ENCODE measurements at places on chromosomes 12 and 14.

- peak; percentile 34 for DNase-seq
These were observed 126.9 kb upstream of the KRAS start for GRCh38 chr12:25377469-25378177.

DNA sequence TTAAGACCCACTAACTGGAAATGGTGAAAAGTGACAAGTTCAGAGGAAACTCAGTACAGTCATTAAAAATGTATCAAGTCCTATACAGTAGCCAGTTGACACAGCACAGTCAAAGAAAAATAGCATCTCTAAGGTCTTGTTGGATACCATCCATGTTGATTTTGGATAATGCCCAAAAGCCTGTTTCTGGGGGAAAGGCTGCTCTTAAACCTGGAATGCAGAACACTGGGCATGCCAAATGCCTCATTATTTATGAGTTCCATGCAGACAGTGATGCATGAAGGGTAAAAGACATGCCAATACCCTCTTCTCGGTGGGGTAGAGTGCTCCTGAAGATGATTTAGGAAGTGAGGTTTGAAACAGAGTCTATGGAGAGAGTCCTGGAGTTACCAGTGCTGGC lies 29.6 kb downstream of the KCNK13 start:
- peak; percentile 16 for DNase-seq

- DNase-seq, result no peak
These were observed 7.3 kb downstream of the STAC3 start for GRCh38 chr12:57243521-57244311.

- no peak for DNase-seq
These were observed 48.5 kb downstream of the VCPKMT start for GRCh38 chr14:50067723-50068495.

DNA sequence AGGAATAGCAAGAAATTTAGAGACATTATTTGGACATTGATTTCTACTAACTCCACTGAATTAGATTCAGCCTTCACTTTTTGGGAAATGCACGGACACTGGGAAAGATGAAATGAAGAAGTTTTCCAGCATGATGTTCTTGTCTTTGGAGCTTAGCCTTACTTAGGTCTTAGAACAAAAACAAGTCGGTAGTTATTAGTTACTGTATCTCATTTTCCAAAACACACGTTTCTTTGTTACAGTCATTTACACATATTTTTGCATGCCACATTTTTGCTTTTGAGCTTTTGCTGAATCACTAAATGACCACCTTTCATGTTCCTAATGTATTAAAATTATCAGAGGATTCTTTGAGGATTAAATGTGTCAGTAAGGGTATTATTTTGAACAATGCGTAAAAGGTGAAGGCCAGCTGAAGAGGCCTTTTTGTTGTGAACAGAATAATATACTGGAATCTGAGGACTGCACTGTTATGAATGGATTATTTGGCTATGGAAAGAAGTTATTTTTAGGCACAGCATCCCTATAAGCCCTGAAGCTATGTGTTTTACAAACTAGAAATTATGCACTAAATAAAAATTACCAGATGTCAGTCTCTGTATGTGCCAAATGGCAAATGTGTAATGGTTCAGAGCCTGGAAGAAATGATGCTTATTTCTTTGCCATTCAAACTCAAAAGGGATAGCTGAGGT lies 138.2 kb downstream of the SRGAP1 start:
- DNase-seq, result no peak

- no peak for DNase-seq
These were observed 88.3 kb downstream of the RIN3 start for GRCh38 chr14:92601757-92602417.

DNA sequence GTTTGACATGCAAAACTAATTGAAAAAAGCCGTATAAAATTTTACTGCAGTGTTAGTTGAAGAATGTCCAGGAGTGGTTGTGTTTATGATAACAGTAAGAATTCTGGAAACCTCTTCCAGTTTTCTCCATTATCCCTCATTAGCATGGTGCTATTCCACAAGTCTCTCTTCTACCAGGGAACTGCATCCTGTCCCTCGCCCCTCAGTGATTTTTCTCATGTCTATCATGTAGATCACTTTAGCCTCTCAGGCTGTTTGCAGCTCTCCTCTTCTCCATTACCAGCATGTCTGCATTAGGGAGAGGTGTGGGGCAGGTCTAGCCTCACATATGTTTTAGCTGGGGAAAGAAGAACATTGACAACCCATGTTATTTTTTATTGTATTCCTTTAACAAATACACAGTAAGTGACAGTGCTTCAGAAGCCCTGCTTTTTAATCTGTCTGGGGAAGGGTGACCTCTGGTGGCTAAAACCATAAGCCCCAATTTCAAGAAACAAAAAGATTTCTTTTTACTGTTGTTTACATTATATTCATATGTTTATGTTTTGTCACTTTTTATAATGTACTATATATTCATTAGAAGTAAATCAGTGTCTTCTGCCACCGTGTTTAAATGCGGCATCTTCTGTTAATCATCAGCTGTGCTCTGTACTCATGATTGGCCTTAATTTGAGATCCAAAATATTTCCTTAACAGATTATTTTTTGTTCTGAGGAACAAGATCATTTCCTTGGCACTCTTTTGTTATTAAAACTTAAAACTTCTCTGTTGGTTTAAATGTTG lies 70.7 kb downstream of the RASSF8 start:
- no peak for DNase-seq

- no peak for DNase-seq
These were observed 151.0 kb downstream of the ADGRD1 start for GRCh38 chr12:131104463-131105350.

- DNase-seq, result peak; percentile 6
These were observed at the start of gene RAB15 for GRCh38 chr14:64971943-64972791. Gene RAB15, minus strand, starts transcription at chr14:64972336. Its CDS starts 260 bp downstream, at chr14:64972076.

- no peak for DNase-seq
These were observed 123.1 kb downstream of the ZNF664 start for GRCh38 chr12:124096109-124096508.

DNA sequence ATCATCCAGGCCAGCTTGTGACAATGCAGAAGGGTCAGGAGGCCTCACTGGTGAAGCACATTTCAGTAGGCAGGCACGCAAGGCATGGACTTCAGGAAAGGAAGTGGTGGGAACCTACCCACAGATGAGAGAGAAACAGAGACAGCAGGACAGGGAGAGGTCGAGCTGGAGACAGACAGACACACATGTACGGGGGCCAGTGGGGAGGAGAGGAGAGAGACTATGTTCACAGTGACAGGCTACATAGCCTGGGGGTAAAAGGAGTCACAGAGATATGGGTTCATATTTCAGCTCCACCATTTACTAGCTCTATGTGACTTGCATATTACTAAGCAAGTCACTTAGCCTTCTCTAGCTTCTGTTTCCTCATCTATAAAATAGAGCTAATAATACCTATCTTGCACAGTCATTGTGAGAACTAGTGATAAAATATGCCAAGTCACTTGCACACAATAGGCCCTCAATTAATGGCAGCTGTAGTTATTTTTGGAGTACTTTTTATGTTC lies 91.1 kb upstream of the FUT8 start:
- no peak for DNase-seq

DNA sequence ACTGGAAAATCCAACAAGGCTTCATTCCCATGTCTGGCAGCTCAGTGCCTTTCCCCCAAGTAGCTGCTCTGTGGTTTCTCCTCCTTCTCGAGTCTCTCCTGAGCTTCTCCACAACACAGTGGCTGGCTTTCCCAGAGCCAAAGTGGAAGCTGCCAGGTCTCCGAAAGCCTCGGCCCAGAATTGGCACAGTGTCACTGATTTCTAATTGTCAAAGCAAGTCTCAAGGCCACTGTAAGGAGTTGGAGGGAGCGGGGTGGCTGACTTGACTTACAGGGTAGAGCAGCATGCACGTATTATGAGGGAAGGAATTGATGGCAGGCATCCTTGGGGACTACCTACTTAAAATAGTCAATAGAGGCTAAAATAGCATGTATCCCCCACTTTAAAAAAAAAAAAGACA lies 6.7 kb upstream of the CPNE8 start:
- DNase-seq, result no peak

DNA sequence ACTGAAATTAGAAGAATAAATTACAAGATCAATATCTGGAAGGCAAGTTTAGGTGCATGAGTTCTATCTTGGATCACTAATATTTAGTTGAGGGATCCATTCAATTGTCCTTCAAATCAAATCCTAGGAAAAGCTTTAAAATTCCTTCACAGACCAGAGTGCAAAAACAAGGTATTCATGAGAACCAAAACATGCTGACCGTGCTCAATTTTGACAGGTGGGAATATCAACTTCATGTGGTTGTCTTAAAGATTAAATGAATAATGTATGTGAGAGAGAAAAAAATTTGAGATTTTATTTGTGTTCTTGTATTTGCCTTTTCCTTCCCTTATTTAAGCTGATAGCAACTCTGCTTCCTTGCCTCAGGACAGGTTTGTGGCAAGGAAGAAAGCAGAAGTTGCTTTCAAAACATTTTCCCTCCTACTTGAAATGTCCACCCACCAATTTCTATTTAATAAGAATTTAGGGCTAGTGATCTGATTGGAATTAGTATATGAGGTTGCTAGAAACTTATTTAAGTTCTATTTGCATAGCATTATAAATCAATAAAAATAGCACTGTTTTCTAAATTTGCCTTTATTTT lies 4.9 kb upstream of the PPP1R12A start:
- no peak for DNase-seq

- no peak for DNase-seq
These were observed 272.4 kb upstream of the FOXG1 start for GRCh38 chr14:28494196-28494595.

- DNase-seq, result no peak
These were observed 8.1 kb downstream of the PNP start for GRCh38 chr14:20477211-20477876.

DNA sequence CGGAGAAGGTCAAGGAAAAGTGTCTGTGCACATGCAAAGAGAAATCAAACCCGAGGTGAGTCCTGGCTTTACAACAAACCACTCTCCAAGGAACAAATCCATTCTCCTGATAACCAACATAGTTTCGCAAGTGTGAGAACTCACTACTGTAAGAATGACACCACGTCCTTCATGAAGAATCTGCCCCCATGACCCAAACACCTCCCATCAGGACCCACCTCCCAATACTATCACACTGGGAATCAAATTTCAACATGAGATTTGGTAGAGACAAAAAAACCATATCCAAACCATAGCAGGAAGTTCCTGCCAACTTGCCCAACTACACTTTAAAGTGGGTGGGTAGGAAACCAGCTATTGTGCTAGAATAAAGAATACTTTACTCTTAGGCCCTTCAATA lies 2.4 kb upstream of the ERC1 start:
- DNase-seq, result no peak

- no peak for DNase-seq
These were observed 274.1 kb upstream of the DAAM1 start for GRCh38 chr14:58914279-58914855.

DNA sequence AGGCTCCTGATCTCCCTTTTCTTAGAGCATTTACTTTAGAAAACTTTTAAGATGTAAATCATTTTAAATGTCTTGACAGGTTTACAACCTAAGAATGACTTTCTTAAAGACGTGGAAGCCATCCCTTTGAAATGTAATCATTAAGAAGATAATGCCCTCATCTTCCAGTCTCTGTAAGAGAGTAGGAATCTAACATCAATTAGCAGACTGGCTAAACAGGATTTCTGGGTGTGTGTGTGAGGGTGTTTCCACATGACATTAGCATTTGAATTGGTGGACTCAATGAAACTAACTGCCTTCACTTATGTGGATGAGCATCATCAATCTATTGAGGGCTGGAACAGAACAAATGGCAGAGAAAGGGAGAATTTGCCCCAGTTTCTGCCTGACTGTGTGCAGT lies 329.5 kb downstream of the RPL10L start:
- DNase-seq, result no peak

GRCh38 chr12:107326237-107326636 lies 232.9 kb upstream of the CRY1 start:
- DNase-seq, result no peak

GRCh38 chr12:121297435-121297991 lies 1.0 kb upstream of the CAMKK2 start:
- no peak for DNase-seq

GRCh38 chr12:64903479-64904152 lies 79.2 kb downstream of the TBC1D30 start:
- peak; percentile 36 for DNase-seq

- no peak for DNase-seq
These were observed 91.4 kb downstream of the DRAM1 start for GRCh38 chr12:101968770-101969169.

- DNase-seq, result no peak
These were observed 31.7 kb upstream of the EVL start for GRCh38 chr14:100033347-100034075.

DNA sequence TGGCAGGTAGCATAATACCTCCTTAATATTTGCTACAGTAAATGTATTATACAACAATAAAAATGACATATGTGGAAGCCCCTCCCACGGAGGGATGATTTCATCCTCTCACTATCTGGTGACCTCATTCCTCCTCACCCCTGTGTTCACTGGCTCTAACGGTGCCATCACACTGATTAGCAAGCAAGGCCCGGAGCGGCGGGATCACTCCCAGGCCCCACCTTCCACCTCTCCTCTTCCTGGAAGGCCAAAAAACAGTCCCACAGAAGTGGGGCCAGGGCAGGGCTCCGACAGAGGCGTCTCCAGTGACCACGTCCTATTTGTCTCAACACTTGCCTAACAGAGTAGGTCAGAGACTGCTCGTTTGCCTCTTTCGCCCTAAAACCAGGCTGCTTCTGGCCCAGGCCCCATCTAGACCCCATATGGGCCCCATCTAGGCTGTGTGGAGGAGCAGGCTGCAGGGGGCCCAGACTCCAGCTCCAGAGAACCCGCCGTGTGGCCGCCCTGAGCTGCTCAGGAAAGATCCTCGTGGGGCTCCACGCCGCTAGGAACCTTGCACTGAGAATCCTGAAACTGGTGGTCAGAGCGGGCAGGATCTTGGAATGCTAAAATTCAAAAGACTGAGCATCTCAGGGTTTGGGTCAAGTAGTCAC lies 3.7 kb downstream of the SELPLG start:
- peak; percentile 62 for DNase-seq

DNA sequence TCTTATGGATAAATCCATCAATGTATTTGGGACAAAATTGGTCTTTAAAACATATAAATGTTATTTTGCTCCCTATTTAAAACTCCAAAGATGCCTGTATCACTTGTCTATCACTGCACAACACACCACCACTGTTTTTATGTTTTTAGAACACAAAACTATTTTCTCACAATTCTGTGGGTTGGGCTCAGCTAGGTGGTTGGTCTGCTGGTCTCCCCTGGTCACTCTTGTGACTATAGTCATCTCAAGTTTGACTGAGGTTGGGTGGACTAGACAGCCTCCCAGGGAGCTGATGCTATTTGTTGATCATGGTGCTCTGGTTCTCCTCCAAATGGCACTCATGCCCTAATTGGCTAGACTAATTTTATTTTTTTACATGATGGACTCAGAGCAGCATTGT lies 39.5 kb upstream of the NR1H4 start:
- no peak for DNase-seq

- no peak for DNase-seq
These were observed 54.2 kb upstream of the DAAM1 start for GRCh38 chr14:59134307-59134706.
